ENCODE measurements at places on chromosomes 16 and 17.

GRCh38 chr16:35506018-35506897, 2046.8 kb downstream of the TP53TG3F start:
- DNase-seq, result no peak

GRCh38 chr16:85452364-85453193, 160.5 kb upstream of the GSE1 start:
- DNase-seq, result no peak

DNA sequence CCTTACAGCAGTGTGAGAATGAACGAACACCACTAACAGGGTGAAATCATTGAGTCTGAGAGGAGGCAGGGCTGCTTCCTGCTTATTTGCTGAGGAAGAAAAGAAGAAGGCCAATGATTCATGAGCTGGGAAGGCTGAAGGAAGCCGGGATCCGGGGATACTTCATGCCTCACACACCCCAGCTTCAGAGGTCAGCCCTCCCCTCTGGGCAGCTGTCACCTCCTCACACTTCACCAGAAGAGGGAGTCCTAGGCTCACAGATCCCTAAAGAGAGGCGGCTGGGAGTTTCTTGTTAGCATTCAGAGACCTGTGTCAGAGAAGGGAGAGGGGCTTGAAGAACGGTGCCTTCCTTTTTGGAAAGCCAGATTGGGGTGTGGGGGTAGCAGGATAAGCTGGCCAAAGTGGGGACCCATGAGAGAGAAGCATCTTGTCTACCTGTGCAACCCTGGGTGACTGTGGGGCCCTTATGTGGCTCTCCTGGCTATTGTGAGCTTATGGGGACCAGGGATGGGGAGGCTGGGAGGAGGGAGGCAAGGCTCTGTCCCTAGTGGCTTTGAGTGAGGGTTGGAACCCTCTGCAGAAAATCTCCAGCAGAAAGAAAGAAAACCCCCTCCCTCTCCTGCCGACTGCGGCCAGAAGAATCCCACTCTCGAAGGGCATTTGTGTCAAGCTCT, 94.6 kb downstream of the RGS9 start:
- peak; percentile 90 for DNase-seq

DNA sequence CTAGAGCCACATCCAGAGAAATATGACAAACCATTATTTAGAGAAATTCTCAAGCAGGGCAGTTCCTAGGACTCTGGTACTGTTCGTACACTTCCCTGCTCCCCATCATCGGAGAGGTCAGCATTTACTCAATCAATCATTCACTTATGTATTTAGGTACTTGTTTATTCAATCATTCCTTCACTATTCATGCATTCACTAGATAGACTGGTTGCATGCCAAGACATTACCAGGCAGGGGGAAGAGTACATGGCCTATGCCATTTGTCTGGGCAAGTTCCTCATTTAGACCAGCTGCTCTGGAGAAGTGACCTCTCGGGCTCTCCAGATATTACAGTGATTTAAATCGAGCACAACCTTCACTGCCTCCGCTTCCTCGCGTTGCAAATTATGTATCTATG, 603.4 kb downstream of the KCNJ2 start:
- DNase-seq, result no peak

DNA sequence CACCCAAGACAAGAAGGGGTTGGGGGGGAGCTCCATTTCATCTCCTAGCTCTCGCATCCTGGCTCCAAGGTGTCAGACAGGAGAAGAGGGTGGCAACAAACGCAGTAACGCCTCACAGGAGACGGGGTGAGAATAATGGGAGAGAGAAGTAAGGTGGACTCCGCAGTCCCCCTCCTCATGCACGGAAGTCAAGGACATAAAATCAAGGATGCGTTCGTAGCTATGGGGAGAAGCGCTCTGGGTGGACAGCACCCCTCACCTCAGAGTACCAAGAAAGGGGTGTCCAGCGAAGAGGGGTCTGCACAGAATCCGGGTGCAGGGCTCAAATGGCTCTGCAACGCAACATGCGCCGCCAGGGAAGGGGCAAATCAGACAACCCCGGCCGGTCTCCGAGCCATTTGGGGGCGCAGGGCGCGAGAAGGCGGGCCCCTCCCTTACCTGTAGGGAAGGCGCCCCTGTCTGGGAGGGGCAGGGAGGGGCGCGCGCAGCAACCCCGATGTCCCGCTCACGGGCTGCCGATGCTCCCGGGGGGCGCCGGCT, 555 bp downstream of the HDAC5 start:
- no peak for DNase-seq

- DNase-seq, result no peak
These were observed 12.1 kb upstream of the ACE start for GRCh38 chr17:63464691-63465236.

GRCh38 chr16:11099672-11100205, 155.4 kb downstream of the CLEC16A start:
- DNase-seq, result no peak

GRCh38 chr16:51831595-51832367, 680.7 kb upstream of the SALL1 start:
- no peak for DNase-seq

DNA sequence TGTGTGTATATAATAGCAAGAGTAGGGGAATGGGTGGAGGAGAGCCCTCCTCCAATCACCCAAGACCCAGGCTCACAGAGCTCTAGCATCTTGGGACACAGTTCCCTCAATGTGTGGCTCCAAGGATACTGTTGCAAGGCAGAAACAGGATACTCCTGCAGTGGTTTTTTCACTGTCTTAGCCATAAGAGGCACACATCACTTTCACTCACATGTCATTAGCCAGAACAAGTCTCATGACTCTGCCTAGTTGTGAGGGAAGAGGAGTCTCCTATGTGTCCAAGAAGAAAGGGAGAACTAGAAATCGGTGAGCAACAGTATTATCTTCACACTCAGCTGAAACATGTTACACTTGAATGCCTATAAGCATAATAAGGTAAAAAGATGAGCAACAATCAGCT, 11.1 kb upstream of the NUDT7 start:
- DNase-seq, result no peak

GRCh38 chr17:40363111-40363827, 1.3 kb downstream of the GJD3 start:
- peak; percentile 18 for DNase-seq

- no peak for DNase-seq
These were observed 6.9 kb upstream of the EIF1 start for GRCh38 chr17:41681776-41682175.

- no peak for DNase-seq
These were observed 10.9 kb downstream of the MAF start for GRCh38 chr16:79589601-79590102.

GRCh38 chr16:57637424-57637823, 9.0 kb downstream of the ADGRG1 start:
- no peak for DNase-seq

- no peak for DNase-seq
These were observed 52.7 kb downstream of the SREBF1 start for GRCh38 chr17:17783825-17784656.

GRCh38 chr17:43434902-43435319, 36.1 kb downstream of the ARL4D start:
- no peak for DNase-seq
